ENCODE measurements at places on chromosomes 1 and 21.

GRCh38 chr21:16460936-16461335 lies 731.2 kb downstream of the USP25 start:
- DNase-seq: no peak

GRCh38 chr1:115144176-115144575 lies 54.9 kb upstream of the TSPAN2 start:
- DNase-seq: no peak

DNA sequence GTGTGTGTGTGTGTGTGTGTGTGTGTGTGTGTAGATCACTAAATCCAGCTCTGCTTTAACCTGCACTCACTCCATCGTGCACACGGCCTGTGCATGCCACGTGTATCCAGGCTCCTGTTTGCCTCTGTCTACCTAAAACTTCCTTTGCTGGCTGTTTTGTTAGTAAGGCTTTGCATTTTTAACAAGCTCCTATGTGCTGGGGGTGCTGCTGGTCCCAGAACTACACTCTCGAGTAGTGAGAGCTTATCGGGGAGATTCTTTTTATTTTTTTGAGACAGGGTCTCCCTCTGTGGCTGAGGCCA lies 596 bp upstream of the TCEA3 start:
- DNase-seq: no peak

DNA sequence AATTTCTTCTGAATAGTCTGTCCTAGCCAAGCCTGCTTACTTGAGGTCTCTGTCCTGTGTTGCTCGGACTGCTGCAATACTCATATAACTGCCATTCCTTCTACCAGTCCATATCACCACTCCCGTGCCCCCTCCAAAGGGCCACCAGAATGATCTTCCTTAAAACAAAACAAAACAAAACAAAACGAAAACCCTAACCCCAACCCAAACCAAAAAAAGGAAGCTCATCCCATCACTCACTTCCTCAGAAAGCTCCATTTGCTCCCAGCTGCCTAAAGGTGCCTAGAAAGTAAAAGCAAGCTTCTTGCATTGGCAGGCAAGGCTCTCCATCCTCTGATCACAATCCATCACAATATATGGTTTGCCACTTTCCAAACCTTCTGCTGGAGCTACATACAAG lies 20.3 kb downstream of the USP24 start:
- no peak for DNase-seq

- DNase-seq: no peak
Observed at GRCh38 chr1:209546390-209547085, 37.0 kb upstream of the CAMK1G start.

- DNase-seq: no peak
Observed at GRCh38 chr1:27163093-27163492, 8.2 kb upstream of the SLC9A1 start.

- DNase-seq: no peak
Observed at GRCh38 chr1:52913537-52913936, 8.0 kb downstream of the ECHDC2 start.

GRCh38 chr1:54137534-54138061 lies 15.2 kb downstream of the CDCP2 start:
- no peak for DNase-seq

DNA sequence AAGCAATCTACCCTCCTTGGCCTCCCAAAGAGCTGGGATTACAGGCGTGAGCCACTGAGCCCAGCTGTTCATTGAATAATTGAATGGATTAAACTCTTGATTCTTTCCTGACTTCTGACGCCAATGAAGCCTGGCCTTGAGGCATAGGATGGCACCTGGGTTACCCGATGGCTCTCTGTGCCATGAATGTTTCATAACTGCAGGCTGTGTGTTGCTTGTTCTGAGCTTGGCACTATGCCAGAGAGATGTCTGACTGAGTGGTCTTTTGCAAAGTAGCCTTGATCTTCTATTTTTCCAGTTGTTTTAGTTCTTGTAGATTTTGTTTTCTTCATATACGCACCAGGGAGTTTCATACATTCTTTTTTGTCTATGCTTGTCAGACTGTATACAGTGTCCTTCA lies 38.5 kb upstream of the AK4 start:
- DNase-seq: no peak

All from GM19239 (cell line).